Stimulated activated CD4-positive, alpha-beta T cell treated with anti-CD3 and anti-CD28 coated beads, Interleukin-15, amount 100 ng/mL, for 48 hours (primary cell): ENCODE measurements at places on chromosomes 12 and 14.
A peak's percentile ranks its signal among the peaks of the same experiment; 100 is the strongest.

- DNase-seq, result no peak
Observed at GRCh38 chr12:107464644-107465043, 221.0 kb upstream of the PWP1 start.

- DNase-seq, result no peak
Observed at GRCh38 chr14:33332497-33332896, 393.8 kb downstream of the NPAS3 start.

GRCh38 chr12:52805739-52806138 lies 8.2 kb downstream of the KRT4 start:
- DNase-seq, result no peak

GRCh38 chr12:64912516-64913255 lies 88.2 kb downstream of the TBC1D30 start:
- DNase-seq, result no peak

DNA sequence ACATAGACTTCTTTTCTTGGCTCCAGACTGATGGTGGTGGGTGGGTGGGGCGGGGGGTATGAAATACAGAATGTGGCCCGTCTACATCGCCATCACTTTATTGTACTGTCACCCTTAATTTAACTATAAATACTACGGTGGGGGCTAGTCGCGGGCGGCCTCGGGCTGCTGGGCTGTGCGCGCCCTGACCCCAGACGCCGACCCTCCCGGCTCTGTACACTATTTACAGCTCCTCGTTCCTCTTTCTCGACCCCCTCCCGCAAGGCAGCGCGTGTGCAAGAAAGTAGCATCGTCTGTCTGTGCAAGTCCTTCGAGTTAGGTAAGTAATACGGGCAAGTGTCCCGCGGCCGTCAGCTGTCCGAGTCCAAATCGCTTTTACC lies 1.8 kb downstream of the GSC start:
- DNase-seq, result no peak

DNA sequence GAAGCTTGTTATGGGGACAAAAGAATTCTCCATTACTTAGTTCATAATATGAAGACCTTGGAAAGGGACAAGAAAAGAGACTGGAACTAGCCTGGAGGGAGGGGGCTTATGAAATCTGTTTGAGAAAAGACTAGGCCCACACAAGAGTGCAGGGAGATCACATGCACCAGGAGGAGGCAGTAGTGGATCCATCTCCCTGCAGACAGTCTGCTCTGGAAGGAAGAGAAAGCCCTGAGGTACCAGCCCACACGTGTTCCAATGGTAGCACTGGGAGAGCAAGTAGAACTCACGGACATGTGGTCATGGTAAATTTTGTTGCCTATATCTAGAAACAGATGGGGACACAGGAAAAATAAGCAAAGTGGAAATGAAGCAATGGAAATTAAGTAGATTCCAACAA lies 445.4 kb downstream of the SOX5 start:
- no peak for DNase-seq

GRCh38 chr12:65074932-65075331 lies 46.2 kb downstream of the WIF1 start:
- no peak for DNase-seq

GRCh38 chr12:94623161-94623920 lies 27.0 kb downstream of the TMCC3 start:
- DNase-seq, result no peak

GRCh38 chr12:118704527-118705241 lies 276.7 kb upstream of the SRRM4 start:
- no peak for DNase-seq

DNA sequence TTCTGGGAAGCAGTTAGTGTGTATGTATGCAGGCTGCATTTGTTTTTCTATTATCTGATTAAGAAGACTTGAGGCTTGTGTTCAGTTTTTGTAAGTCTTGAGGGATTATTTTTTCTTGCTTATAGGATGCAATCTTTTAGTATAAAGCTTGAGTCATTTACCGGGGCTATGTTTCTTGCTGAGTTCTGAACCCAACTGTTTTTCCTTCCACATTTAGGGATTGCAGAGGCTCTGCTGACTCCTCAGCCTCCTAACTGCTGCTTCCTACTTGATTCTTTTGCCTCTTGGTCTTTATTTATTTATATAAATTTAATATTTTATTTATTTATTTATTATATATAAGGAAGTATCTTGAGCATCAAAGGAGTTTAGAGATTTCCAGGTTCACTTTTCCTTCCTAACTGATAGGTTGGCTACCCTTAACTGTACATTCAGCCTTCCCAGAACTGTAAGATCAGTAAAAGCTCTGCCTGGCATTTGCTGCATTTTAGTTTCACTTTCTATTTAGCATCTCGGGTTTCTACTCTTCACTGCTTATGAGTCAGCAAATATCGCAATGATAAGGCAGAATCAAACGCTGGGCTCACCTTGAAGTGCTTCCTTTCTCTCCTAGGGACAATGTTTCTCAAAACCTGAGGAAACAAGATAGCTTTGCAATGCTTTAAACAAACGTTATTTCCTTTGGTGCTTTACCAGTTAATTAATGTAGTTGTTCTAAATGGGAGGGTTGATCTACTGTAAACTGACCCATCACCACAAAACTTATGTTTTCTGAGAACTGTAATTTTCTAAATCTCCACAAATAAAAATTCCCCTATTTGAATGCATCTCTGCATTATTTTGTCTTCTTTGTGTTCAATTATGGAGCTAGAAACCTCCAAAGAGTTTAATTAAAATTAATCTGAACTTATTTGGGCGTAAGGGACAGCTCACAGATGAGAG lies 1183.7 kb upstream of the TMEM132C start:
- no peak for DNase-seq

DNA sequence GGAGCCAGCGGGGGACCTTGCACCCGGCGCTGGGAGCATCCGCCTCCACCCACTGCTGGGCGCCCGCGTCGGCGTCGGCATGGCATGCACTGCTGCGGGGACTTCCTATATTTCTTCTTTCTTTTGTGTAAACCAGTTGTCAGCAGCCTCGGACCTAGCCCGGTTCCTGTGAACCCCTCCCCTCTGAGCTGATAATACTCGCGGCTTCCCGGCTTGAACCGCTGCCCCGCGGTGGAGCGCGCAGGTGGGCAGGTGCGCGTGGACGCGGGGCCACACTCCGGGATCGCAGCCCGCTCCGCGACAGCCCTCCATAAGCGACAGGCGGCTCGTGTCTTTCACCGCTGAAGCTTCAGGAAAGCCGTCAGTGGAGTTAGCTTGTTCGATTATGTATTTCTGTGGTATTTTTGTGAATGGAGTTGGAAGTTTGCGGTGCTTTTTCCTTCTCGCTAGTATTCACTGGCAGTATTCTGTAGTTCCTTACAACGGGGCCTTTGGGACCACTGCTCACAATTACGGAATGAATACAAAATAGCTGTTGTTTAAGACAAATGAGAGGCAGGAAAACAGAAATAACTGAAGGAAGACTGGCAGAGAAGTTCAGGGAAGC lies 870 bp downstream of the BMAL2 start:
- peak; percentile 14 for DNase-seq

GRCh38 chr12:67877727-67878126 lies 111.5 kb upstream of the IFNG-AS1 start:
- no peak for DNase-seq

GRCh38 chr14:34039428-34040047 lies 88.7 kb upstream of the EGLN3 start:
- no peak for DNase-seq

DNA sequence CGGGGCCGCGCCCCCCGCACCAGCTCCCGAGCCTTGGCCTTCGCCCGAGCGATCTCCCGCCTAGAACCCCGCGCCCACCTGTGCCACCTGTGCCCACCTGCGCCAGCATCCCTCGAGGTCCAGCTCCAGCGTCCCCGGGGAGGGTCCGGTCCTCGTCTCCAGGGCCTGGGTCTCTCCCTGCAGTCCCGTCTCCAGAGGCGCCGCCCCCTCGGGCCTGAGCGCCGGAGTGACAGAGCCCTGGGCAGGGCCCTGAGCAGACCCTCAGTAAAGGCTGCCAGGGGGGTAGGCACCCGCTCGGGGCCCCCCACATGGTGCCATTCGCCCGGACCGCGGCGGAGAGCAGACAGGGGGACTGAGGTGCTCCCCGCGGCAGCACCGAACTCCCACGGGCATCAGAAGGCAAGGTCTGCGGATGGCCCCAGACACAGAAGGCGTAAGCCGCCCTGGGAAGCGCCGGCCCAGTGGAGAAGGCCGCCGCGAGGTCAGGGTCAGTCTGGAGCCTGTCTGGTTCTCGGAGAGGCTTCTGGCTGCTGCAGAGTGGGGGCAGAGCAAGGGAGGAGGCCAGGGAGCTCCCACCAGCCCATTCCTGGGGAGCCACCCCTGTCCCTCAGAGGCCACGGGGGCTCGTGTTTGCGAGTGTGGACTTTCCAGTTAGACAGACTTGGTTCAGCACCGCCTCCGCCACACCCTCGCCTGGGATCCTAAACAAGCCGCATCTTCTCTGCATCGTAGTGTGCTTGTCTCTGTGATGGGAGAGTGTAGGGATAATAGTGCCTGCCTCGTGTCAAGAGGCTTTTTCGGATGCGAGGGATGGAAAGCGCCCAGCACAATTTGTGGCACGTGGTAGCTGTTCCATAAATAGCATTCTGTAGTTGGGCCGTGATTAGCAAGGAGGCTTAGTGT lies 1.1 kb upstream of the PPP1R13B start:
- no peak for DNase-seq

- DNase-seq, result no peak
Observed at GRCh38 chr14:95370076-95370475, 50.4 kb upstream of the CLMN start.

- DNase-seq, result no peak
Observed at GRCh38 chr12:6336889-6337853, 4.7 kb downstream of the TNFRSF1A start.

- DNase-seq, result no peak
Observed at GRCh38 chr12:63047146-63047545, 103.9 kb downstream of the AVPR1A start.

DNA sequence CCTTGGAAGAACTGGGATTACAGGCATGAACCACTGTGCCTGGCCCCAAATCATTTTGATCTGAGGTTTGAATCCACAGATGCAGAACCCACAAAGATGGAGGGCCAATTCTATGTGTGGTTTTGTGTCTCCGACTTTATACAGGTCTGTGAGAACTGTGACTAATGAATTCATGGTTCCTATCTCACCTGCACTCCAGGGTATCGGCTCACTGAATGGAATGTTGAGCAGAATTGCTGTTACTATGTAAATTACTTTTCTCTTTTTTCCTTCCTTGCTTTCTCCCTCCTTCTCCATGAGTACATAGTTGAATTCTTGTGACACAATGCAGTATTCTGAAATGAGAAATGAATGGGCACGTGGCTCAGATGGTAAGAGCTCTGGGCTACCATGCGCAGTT lies 21.1 kb upstream of the GALNT16 start:
- no peak for DNase-seq

GRCh38 chr14:96574633-96575632 lies 72.8 kb downstream of the PAPOLA start:
- no peak for DNase-seq

- no peak for DNase-seq
Observed at GRCh38 chr12:88063375-88063774, 34.2 kb upstream of the C12orf50 start.

DNA sequence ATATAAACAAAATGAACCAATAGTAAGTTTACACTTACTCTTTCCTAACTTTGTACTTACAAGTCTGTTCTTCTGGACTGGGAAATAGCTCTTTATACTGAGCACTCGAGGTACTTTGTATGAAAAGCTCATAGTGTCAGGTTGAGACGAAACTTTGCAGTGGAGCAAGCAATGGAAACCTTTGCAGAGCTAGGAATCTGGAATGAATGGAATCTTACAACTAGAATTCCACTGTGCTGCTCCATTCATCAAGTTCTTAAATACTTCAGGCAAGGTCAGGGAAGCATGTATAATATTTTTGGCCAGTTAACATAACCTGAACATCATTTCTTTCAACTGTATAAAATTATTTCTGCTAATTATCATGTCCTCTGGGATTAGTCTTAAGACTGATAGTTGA lies 1327.5 kb upstream of the FLRT2 start:
- no peak for DNase-seq

DNA sequence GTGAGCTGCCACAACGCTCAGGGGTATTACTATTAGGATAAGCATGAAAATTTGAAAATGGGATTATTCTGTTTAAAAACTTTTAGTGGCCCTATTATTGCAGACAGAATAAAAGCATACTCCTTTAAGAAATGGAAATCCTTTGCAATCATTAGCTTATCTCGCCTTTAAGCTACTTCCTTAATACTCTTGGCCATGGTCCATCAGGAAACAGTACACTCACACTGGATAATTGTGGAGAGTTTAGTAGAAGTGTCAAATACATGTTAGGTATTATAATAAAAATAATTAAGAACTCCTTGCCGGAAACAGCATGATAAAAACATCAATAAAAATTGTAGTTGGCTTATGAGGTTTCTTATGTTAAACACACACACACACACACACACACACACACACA lies 100.4 kb upstream of the PPFIA2 start:
- DNase-seq, result no peak

- DNase-seq, result no peak
Observed at GRCh38 chr12:93734784-93735183, 57.6 kb downstream of the CRADD start.

GRCh38 chr12:130087222-130087621 lies 75.0 kb upstream of the FZD10 start:
- DNase-seq, result no peak

GRCh38 chr12:56758728-56759262 lies 4.3 kb upstream of the HSD17B6 start:
- DNase-seq, result no peak

- no peak for DNase-seq
Observed at GRCh38 chr12:65465766-65466547, 187.5 kb downstream of the MSRB3 start.

DNA sequence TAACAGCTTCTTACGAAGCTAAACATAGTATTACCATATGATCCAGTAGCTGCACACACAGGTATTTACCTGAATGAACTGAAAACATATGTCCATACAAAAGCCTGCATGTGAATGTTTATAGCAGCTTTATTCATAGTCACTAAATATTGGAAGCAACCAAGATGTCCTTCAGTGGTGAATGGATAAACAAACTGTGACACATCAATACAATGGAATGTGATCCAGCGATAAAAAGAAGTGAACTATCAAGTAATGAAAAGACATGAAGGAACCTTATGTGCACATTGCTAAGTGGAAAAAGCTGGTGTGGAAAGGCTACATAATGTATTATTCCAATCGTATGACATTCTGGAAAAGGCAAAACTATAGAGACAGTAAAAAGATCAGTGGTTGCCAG lies 38.1 kb upstream of the JDP2 start:
- no peak for DNase-seq

DNA sequence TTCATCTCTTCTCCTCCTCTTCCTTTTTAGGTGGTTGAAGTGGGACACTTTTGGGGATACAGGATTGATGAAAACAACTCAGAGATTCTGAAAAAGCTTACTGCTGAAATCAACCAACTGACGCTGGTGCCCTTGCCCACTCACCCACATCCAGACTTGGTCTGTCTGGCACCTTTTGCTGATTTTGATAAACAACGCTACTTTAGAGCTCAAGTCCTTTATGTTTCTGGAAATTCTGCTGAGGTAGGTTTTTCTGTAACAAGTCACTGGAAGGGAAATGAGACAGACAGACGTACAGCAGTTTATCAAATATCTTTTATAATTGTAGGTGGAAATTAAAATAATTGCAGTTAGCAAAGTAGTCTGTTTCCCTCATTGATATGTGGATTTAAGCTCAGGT lies 60.0 kb upstream of the ASPG start:
- DNase-seq, result no peak
